Activated CD4-positive, alpha-beta T cell treated with anti-CD3 and anti-CD28 coated beads, Interleukin-2, amount 50 U/mL, for 48 hours (primary cell): ENCODE measurements at places on chromosomes 2 and 18.
A peak's percentile ranks its signal among the peaks of the same experiment; 100 is the strongest.

DNA sequence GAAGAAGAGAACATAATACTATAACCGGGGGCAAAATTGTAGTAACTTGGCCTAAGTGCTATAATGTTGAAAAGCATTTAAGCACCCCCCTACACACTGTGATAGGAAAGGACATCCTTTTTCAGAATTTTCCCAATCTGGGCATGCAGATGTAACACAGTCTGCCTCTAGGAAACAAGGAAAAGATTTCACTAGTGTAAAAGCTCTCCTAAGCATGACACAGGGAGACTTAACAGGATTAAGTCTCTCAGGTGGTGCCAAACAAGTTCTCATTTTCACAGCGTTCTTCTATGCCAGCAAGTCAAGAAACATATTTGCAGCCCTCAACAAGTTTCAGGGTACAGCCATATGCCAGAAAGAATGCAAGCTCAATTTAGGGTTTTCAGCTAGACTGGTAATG, 53.0 kb downstream of the NCKAP5 start:
- DNase-seq, result no peak

DNA sequence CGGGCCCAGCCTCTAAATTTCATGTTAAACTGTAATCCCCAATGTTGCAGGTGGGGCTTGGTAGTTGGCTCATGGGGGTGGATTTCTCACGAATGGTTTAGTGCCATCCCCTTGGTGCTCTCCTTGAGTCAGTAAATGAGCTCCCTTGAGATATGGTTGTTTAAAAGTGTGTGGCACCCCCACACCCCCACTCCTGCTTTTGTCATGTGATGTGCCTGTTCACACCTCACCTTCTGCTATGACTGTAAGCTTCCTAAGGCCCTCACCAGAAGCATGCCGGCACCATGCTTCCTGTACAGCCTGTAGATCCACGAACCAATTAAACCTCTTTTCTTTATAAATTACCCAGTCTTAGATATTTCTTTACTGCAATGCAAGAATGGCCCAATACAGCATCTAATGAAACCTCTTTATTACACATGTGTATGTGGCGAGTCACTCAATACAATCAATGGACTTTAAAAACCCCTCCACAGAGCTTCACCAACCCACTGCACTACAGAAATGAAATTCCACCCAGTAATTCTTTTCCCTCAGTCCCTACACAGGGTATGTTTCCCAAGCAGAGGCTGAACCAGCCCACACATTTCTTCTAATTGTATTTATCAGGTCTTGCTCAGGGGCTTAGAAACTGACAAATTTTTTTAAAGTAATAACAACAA, 47.3 kb downstream of the WDFY1 start:
- no peak for DNase-seq

- no peak for DNase-seq
Measured at GRCh38 chr2:233081731-233082221, 21.6 kb downstream of the INPP5D start.

DNA sequence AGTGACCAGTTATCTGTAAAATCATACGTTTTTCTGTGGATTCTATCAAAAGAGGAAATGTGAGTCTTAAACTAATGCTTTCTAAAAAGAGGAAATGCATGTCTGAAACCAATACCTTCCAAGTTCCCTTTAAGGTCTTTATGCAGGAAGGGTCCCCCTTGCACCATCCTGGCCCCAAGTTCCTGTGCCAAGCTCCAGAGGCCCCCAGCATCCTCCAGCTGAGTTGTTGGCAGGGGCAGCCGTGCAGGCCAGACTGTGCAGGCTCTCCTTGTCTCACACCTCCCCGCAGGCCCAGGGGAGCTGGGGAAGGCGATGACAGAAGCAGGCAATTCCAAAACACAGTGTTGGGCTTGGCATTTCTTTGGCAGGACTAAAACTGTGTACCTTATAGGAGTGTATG, 39.2 kb downstream of the DPYSL5 start:
- DNase-seq, result no peak

DNA sequence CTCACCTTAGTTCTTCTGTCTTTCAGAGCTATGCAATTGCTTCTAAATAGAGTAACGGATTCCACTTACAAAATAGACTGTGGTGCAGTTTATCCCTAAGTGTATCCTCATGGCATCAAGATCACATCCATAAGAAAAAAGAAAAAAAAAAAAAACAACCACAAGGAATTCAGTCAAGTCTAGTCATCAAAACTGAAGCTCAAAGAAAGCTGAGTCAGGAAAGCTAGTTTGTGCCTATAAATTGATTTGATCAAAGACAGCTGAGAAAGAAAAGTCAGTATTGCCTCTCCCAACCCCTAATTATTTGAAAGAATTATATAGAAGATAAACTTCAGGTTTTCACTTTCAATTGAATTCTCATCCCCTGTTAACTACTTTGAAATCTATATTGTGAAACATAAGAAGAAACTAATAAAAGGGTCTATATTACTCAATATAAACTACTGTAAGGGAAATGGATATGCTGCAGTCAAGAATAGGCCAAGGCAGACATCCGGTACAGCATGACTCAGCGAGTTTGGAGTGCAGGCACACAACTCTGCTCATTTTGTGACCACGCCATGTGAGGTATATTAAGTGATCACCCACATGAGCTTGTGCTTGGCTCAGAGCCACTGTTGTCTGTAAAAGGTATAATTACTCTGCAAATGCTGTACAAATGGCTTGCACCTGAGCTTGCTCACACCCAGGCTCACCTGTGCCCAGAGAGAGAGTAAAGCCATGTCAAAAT, 568.1 kb upstream of the CRIM1 start:
- DNase-seq, result no peak

DNA sequence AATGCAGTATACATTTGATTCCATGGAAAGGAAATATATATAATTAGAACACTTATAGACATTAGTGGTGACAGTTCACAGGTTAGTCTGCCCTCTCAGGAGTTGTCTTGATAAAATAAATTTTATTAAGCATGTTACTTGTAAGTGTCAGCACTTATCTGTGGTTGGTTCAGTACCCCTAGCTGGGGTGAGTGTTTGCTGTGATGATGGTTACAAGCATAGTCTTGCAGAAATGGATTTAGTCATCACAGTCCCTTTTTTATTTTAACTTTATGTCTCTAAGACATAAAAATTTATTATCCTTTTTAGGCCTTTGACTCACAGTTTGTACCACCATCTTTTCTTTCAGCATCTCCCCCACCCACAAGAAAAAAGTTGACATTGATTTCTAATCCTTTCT, 52.1 kb downstream of the NCK2 start:
- no peak for DNase-seq

DNA sequence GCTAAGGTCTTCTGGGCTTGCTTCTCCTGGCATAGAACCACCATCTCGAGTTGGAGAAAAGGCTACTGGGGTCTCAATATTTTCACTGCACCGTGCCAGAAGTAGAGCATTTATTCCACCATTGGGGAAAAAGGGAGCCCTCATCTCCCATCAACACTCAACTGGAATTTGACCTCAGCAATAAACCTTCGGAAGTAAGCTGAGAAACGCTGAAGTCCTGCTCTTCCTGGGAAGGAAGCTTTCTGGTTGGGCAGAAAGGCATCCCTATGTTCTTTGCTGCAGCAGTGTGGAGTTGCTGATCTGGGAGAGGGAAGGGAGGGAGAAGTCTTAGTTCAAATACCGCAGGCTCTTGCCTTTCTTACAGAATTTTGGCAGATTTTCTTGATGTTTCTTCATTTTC, 368.8 kb downstream of the NUP35 start:
- DNase-seq, result no peak

- DNase-seq, result no peak
Measured at GRCh38 chr18:73462092-73462491, 594.3 kb upstream of the NETO1 start.

GRCh38 chr2:7467782-7468447, 550.7 kb downstream of the RNF144A start:
- peak; percentile 44 for DNase-seq

DNA sequence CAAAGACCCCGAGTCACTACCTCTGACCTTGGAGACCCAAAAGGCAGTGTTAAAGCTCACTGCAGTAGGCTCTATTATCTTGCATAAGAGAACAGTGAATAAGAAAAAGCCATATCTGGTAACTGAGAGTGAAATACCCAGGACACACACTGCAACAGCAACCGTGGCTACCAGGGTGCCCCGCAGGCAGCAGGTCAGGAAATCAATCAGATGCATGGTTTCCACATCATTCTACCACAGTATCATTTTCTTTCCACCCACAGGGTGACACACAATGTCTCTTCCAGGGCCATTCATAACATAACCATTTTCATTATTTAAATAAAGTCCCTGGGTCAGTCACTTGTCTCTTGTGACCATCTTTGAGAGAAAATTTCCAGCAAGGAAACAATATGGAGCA, 131.3 kb downstream of the CCBE1 start:
- DNase-seq, result no peak

GRCh38 chr2:15620857-15621471, 29.3 kb downstream of the DDX1 start:
- no peak for DNase-seq

DNA sequence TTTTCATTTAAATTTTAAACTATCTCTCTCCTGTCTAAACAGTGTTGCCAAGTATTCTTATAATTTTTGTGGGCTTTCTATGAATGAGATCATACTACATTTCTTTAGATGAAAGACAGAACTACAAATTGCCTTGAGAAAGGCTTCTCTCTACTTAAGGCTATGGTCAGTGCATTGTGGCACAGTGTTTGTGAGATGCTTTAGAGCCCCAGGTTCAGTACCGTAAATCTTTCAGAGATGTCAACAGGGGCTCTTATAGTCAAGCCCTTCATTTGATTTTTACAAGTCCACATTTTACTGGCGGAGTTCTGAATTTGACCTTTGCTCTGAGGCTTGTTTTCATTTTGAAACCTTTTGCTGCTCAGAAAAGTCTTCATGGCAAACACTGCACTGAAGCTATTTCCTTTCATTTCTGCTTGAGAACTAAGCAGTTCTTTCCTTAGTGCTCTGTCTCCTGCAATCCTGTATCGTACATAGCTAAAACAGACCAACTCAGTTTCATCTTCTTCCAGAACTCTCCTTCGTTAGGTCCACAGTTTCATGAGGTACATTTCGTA, 175.2 kb downstream of the NYAP2 start:
- DNase-seq, result no peak

DNA sequence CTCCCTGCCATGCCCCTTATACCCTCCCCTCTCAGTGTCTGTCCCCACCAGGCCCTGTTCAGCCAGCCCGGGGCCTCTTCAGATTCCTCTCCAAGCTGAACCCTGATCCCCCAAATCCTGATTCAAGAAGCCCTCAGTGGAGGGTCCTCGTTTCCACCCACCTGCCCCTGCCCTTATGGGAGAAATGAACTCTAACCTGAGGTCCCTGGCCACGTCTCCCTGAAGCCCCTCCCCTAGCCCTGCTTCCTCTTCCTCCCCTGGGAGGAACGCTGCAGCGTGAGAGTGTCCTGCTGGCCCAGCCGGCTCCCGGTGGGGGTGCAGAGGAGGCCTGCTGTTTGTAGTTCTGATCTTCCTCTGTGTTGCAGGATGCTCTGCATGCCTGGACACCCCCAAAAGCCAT, 56.7 kb upstream of the GLI2 start:
- no peak for DNase-seq

DNA sequence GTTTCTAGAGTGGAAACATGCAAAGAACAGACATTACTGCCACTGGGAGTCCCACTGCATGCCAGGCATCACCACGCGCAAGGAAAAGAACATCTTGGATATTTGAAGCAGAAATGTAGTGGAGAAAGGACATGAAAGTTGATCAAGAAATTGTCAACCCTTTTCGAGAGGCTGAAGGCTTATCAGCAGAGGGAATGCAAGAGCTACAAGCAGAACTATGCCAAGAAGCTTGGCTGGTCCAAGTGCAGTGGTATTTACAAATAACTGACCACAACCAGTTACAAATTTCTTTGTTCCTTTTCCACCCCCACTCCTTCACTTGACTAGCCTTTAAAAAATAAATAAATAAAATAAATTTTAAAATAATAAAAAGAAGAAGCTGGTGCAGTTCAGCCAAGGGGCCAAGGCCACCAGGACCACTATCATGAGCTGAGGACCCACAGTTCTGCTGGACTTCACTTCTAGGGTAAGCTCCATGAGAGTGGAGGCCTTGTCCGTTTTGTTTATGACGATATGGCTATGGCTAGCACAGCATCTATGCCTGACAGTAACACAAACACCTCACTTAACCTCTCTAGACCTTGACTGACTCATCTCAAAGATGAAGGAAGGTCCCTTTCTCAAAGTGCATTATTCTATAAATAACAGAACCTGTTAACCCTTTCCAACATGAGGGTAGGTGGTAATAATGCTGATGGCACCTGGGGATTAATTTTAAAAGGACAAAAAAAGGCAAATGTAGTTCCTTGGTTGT, 20.9 kb downstream of the MARCHF4 start:
- DNase-seq, result no peak

DNA sequence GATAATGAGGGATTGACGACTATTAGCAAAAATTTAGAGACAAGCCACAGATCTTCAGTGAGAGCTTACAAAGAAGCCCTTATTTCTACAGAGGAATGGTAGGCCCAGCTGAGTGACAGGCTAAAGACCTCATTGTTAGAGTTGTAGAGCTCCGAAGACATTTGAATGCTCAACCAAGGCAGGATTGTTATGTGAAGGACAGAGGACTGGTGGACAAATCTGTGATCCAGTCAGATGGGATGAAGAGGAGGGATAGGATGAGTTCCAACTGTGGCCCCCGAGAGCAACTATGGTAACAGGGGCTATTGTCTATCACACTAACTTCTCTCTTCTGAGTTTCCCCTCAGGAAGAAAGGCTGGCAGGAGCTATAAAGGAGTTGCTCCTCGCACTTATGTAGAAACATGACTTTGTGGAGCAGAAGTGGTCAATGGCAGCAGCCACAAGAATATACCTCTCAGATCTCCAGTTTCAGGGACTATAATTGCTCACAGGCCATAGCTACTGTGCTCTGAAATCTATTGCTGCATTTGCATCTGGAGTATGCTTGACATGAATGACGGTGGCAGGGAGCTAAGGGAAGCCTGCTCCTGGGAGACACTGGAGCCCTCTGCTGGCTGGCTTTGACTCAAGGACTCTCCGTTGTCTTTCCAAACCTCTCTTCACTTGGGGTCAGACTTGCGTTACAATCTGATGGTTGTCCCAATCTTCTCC, 50.3 kb upstream of the GREB1L start:
- peak; percentile 11 for DNase-seq

GRCh38 chr2:71891719-71892422, 255.8 kb downstream of the CYP26B1 start:
- DNase-seq, result no peak

DNA sequence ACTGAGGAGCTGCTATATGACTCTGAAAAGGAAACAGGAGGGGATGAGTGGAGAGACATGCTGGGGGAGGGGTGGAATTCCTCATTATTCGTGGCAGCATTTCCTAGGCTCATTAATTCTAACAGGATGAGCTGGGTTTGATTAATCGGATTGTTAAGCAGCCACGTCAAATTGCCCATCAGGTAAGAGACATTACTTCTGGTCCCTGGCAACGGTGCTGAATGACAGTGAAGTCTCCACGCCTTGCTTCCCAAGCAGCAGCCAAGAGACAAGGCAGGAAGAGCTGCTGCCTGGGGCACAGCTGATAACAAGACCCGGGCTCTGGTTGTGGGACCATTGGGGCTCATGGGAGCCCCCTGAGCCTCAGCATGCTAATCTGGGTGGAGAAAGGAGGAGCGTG, 86.6 kb downstream of the MARCHF4 start:
- DNase-seq, result no peak
